ENCODE measurements at places on chromosomes 1 and 21.

- no peak for DNase-seq
These were observed 12.8 kb downstream of the CAP1 start for GRCh38 chr1:40053138-40053887.

DNA sequence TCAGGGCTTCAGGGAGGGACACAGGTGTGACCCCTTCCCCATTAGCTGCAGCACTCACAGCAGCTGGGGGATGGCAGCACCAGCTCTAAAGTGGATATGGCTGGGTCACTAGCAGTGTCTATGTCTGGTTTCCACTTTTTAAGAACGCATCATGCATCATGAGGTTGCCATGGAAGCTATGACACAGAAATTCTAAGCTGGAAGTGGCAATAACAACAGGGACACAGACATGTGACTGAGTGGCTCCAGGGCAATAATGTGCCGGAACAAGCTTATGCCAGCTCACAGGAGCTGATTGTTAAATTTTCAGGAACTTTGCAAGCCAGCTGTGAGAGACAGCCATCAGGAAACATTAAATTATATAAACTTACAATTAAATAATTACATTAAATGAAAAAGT, 51.2 kb upstream of the NFASC start:
- DNase-seq = no peak

DNA sequence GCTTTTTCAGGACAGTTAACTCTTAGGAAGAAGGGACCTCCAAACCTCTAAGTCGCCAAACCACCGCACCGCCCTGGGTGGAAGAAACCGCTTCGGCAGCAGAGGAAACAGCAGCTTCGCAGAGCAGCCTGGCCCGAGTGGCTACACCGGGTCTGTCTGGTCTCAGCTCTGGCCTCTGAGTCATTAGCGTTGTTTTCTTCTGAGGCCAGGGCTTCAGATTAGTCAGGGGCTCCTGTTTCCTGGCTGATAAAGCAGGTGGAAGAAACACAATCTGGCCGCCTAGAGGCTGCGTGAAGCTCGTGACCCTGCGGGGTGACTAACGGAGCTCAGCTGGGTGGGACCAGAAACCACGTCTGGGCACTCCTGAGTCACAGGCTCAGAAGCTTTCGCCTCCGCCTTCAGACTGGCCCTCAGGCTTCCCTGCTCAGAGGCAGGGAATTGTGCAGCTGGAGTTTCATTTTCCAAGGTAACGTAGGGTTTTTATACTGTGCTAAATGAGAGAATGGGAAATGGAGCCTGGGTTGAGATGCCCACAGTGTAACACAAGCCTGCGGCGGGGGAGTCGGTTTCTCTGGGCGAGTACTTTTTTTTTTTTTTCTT, 44.9 kb downstream of the CHAF1B start:
- DNase-seq = peak; percentile 86

DNA sequence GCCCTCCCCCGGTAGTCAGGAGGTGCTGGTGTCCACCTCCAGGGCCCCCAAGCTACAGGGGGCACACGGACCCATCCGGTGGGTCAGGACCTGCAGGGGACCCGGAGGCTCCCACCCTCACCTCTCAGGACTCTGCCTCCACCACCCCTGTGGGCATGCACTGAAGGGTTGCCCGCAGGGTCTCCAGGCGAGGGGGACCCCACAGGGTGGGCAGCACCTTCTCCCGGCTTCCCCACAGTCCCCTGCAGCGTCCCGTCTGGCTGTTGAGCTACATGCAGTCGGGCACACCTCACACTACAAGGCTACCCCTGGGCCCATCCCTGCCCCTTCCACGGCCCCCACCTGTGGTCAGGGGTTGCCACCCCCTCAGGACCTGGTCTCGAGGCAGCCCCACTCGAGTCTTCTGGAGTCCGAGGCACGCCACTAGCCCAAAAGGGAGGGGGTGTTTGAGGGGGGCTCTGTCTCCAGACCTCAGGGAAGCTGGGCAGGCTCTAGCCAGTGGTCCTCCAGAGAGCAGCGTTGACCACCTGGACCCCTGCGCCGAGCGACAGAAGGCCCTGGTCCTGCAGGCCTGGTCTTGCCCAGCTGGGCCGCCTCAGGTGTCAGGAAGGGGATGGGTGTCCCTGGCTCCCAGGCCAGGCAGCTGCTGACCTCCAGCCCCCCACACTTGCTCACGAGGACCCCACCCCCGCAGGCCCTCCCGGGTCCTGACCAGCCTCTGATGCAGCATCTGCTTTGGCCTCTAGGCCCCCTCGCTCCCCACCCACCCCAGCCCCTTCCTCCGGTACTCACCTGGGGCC, 9.6 kb downstream of the PARS2 start:
- no peak for DNase-seq

GRCh38 chr1:25863486-25864262, 4.4 kb upstream of the AUNIP start:
- no peak for DNase-seq

DNA sequence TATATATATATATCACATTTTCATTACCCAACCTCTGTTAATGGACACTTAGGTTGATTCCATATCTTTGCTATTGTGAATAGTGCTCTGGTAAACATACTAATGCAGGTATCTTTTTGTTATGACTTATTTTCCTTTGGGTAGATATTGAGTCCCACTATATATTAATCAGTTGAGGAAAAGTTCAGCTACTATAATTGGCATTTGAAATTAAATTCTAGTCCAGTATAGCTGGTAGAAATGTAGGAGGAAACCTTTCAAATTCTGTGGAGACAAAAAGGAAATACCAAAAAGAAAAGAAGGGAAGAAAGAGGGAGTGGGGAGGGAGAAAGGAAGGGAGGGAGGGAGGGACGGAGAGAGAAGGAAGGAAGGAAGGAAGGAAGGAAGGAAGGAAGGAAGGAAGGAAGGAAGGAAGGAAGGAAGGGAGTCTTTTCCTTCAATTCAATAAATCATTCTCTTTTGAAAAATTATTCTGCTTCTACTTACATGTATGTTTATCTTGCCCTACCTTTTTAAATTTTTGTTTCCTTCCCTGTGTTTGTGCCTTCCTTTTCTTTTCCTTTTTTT, 311.9 kb downstream of the TPR start:
- no peak for DNase-seq

GRCh38 chr1:180851995-180852887, 60.5 kb upstream of the KIAA1614 start:
- no peak for DNase-seq

GRCh38 chr1:78902641-78903040, 103.9 kb downstream of the ADGRL4 start:
- no peak for DNase-seq

DNA sequence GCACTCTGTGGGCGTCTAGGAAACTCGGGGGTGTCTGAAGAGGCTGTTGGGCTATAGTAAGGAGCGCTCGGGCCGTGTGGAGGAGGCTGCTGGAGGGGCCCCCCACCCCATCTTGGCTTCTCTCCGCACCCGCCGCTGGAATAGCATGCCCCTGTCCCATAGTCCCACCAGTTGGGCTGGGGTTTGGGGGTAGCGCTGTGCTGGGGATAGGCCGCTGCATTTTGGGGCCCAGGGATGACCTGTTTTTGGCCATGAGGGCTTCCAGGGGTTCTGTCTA, 511 bp downstream of the EFNA3 start:
- no peak for DNase-seq

DNA sequence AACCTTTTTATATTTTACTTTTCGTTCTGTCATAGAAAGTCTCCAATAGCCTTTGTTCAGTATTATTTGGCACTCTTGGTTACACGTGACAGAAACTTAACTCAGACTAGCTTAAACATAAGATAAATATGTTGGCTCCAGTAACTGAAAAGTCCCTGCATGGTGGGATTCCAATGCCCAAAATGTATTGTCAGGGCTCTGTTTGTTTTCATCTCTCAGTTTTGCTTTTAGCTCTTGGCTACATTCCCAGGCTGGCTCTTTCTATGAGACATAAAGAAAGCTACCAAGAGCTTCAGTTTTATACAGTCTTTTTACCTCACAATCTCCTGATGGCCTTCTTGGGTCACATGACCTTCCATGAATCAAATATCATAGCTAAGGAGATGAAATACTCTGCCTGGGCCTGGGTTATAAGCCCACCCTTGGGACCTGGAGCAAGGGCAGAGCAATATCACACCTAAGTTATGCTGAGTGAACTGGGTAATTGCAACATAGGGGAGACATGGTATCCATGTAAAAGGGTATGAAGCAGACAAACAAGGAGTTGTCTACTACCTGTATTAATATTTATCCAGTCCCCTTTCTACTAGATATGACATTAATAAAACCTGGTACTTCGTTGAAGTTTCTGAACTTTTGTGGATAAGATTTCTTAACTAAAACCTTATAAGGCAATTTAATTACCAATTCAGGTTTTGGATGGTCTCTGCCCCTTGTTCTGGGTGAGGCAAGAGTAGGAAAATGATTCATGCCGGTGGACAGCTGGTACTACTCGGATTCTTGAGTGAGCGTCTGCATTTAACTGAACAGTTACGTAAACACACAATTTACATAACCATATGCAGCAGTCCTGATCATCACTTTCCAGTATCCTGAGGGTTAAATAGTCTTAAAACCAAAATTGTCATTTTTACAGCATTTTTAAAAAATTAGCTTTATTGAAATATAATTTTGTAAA, 442.3 kb downstream of the GPATCH2 start:
- no peak for DNase-seq

DNA sequence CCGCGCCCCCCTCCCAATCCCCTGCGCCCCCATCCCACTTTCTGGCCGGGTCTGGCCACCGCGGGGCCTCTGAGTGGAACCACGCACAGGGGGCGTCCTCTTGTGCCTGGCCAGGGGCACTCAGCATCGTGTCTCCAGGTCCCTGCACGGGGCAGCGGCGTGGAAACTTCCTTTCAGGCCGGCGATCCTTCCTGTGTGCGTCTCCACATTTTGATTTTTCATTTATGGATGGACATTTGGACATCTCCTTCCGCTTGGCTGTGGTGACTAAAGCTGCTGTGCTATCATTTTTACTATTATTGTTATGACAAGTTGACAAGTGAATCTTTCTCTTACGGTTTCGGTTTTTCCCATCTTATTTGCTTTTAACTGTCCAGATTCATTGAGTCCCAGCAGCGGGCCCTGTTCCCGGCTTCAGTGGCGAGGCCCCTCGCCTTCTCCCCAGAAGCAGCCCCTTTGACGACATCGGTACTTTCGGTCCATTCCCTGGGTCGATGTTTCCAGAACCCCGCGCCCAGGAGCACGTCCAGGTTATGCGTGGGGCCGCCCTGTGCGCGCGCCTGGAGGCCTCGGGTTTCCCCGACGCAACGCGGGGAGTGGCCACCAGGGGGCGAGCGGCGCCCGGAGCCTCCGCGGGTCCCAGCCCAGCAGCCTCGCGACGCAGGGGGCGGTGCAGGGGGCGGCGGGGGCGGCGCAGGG, 12.4 kb upstream of the SLC19A1 start:
- peak; percentile 98 for DNase-seq

GRCh38 chr1:162703708-162704107, 71.4 kb downstream of the DDR2 start:
- DNase-seq = no peak

- DNase-seq = no peak
These were observed 329.8 kb downstream of the RPS6KC1 start for GRCh38 chr1:213380865-213381264.

- no peak for DNase-seq
These were observed 63.1 kb downstream of the MTR start for GRCh38 chr1:236858165-236858564.

- no peak for DNase-seq
These were observed 19.6 kb upstream of the SPAG17 start for GRCh38 chr1:118204648-118205047.

DNA sequence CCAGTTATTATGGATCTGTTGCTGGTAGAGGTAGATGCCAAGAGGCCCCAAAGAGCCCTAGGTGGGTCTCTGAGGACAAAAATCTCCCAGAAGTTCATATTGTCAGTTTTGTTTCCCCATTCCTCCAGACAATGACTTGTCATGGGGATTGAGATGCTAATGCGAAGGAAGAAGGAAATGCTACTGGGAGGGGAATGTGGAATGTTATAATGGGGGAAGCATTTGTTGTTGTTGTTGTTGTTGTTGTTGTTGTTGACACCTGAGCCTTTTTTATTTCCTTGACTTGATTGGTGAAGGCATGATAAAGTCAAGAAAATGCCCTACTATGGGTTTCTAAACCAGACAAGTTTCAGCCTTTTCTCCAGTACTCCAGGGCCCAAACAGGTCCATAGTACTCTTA, 108.9 kb downstream of the BEND5 start:
- DNase-seq = no peak

GRCh38 chr1:11789126-11790067, 16.4 kb downstream of the MTHFR start:
- no peak for DNase-seq

DNA sequence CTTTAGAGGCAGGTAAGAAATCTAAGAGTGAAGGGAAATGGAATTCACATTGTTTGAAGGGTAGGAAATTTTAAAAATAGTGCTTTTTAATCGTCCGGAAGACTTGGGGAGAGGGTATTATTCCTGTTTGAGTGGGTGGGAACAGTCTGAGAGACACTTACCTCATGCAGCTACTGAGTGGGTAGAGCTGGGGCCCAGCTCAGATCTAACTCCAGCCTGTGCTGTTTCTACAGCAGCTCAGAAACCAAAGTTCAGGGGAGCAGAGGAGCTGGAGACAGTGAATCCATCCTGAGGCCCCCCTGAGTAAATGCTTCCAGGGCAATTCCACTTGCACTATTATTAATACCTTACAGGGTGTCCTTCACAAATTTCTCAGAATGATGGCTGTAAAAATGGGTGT, 63.8 kb downstream of the FGGY start:
- DNase-seq = no peak
